Urinary bladder (tissue), 4 donors: ENCODE measurements at places on chromosomes 1 and 21. TPM values are rescaled to one million over a fixed set of nuclear protein-coding genes. Genes with fewer than 3 reads are reported as not detected.
A peak's percentile ranks its signal among the peaks of the same experiment; 100 is the strongest.

DIPK1A gene
- 21.8 TPM for total RNA-seq

LRRC3 gene
- total RNA-seq: 1.5 TPM

RSBN1 gene
- total RNA-seq: 34.2 TPM

RHD gene
- total RNA-seq: 0.69 TPM

PCAT6 gene
- not detected for total RNA-seq

DNA sequence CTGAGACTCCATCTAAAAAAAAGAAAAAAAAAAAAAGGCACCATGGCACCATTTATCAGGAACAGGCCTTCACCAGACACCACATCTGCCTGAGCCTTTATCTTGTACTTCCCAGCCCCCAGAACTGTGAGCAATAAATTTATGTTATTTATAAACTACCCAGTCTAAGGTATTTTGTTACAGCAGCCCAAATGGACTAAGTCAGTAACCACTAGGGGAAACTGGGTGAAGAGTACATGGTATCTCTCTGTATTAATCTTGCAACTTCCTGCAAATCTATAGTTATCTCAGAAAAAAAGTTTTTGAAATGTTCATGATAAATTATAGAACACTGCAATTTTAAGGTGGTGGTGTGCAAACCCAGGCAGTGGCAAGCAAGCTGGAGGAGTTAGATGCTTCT, 114.3 kb downstream of the LAMC2 start:
- no peak for DNase-seq

DNA sequence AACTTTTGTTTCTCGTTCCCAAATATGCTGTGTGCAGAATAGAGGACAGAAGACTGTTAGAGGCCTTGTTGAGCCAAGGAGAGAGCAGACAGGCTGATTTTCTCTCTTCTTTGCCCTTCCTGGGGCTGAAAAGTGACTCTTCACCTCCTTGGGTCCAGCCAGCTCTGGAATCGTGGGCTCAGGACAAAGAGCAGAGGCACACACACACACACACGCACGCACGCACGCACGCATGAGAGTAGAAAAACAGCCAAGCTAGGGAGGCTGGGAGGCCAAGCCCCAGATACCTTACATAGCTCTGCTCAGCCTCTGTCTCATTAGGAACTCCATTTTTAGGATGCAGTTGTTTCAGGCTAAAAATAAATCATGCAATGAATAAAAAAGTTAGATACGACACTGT, at the start of gene CASQ2:
TSS of gene CASQ2 (minus strand) at position 166 of the 400 bp plus-strand sequence. CDS start 173 bp downstream, outside the sequence.
- no peak for DNase-seq

GRCh38 chr1:173224949-173225348, 17.8 kb upstream of the TNFSF4 start:
- no peak for DNase-seq

GRCh38 chr1:112359961-112360767, 35.9 kb upstream of the CTTNBP2NL start:
- peak; percentile 14 for DNase-seq

GRCh38 chr1:185674201-185674600, 60.0 kb upstream of the HMCN1 start:
- DNase-seq: no peak

DNA sequence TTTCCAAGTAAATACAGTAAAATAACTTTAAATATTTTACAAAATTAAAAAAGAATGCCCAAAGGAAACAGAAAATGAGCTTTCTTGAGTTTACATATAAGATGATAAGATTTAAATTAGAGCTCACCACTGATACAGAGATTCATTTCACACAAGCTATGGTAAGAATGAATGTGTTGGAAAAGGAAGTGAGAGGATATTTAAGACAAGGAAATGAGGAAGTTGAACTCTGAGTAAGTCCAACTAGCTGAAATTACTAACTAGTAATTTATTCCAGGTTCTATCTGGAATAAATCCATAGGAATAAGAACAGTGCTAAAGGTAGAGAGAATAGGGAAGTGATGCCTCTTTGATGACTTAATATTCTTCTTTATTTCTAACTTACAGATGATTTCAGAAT, 42.4 kb downstream of the FNBP1L start:
- DNase-seq: no peak

DNA sequence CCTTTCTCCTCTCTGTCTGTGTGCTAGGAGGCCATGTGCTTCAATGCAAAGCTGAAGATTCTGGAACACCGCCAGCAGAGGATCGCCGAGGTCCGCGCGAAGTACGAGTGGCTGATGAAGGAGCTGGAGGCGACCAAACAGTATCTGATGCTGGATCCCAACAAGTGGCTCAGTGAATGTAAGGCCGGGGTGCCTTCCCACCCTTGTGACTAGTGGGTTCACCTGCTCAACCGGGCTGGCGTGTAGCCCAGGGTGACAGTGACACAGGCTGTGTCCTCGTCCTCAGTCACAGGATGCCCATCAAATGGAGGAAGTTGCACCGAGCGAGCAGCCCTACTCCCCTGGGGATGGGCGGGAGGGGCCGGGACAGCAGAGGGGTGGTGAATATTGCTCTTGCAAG, 544.1 kb downstream of the KIF26B start:
- no peak for DNase-seq

DNA sequence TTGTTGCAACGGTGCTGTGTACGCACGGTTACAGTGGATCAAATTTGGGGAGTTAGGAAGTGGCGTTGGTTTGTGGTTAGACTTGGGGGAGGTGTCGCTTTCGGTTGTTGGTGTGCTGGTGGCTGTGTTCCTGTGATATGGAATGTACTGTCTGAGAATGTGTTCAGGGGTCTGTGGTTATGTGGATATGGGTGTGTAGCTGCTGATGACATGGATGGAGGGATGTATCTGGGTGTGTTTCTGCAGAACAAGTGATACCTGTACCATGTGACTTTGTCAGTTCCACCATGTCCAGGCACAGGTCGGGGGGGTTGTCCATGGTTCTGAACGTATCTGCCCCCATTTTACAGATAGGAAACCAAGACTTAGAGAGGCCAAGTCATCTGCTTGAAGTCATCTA, 22.7 kb downstream of the PAX7 start:
- DNase-seq: no peak

GRCh38 chr1:47785561-47786271, 211.5 kb downstream of the TRABD2B start:
- no peak for DNase-seq

- no peak for DNase-seq
Observed at GRCh38 chr1:198361237-198361767, 179.2 kb downstream of the ATP6V1G3 start.

- no peak for DNase-seq
Observed at GRCh38 chr1:225447650-225448089, 19.8 kb upstream of the LBR start.

DNA sequence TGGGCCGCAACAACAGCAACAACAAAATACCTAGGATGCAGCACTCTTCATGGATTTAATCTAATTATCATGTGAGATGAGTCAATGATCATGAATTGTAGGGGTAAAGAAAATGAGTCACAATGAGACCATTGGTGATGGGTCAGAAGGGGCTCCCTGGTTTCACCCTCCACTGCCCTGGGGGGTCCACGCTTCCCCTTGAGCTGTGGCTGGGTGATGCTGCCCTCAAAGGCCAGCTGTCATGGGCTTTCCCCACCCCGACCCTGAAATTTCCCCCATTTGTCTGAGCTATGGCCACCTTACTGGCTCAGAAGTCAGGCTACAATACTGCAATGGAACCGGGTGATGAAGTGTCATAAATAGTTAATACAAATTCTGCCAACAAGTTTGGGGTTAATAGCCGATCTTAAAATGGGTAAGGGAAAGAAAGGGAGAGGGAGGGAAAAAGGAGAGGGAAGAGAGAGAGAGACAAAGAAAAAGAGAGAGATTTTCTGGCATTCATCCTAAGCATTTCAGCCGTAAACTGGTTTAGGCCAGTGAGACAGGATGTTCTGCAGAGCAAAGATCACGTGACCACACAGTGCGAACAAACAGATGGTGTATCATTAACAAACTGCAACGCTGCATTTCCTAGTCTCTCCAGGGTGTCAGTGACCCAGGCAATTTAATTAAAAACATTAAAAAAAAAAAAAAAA, 143.4 kb upstream of the ERRFI1 start:
- peak; percentile 81 for DNase-seq

- DNase-seq: peak; percentile 56
Observed at GRCh38 chr1:1890506-1891348, at the start of gene GNB1. GNB1 (minus strand) TSS chr1:1891087; CDS start chr1:1825453, 65,634 bp downstream.

- DNase-seq: no peak
Observed at GRCh38 chr21:36916718-36917117, 49.8 kb downstream of the HLCS start.

DNA sequence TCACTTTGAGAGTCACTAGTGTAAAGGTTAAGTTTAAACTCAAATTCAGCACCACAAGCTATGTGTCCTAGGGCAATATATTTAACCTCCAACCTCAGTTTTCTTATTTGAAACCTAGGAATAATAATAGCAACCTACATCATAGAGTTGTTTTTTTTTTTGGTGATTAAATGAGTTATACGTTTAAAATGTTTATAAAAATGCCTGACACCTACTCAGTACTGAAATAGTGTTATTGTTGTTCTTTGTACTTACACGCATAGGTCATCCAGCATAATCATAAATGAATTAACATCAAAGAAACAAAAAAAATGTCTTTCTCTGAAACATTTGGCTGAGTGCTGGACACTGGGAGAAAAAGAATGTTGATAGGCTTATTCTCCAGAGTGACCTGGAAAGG, 266.8 kb upstream of the PRMT6 start:
- DNase-seq: no peak

DNA sequence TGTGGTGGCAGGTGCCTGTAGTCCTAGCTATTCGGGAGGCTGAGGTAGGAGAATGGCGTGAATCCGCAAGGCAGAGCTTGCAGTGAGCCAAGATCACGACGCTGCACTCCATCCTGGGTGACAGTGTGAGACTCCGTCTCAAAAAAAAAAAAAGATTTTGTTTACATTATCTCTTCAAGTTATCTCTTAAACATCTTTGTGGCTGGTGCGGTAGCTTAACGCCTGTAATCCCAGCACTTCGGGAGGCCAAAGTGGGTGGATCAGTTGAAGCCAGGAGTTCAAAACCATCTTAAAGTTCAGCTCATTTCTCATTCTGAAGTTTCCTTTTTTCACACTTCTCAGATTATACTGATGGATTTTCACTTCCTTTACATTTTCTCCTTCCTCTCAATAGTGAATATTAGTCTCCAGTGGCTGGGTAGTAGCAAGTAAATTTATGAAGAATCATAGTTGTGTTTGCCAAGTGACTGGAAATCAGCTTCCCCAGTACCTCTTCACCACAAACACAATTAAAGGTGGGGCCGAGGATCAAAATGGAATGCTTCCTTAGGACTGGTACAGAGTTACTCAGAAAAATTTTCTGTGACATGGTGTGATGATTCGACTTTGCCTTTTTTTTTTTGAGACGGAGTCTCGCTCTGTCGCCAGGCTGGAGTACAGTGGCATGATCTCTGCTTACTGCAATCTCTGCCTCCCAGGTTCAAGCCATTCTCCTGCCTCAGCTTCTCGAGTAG, 13.8 kb downstream of the PIP5K1A start:
- no peak for DNase-seq

DNA sequence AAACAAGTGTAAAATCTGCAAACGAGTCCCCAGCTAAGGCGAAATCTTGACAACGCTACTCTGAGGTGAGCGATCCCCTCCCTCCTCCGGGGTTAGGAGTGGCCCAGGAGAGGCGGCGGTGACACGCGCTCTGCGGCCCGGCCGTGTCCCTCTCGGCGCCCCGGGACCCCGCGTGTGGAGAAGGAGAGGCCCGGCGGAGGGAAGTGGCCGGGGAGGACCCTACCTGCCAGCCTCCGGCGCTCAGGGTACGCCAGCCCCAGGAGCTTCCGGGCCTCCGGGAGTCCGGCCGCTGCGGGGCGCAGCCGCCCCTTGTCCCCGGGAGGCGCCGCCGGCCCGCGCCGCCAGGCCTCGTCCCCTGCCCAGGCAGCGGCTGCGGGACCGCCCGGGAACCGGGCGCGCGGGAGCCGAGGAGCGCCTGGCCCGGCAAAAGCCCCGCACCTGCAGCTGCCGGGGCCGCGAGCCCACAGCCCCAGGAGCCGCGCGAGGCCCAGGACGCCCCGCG, 543 bp downstream of the ABCB10 start:
- no peak for DNase-seq

DNA sequence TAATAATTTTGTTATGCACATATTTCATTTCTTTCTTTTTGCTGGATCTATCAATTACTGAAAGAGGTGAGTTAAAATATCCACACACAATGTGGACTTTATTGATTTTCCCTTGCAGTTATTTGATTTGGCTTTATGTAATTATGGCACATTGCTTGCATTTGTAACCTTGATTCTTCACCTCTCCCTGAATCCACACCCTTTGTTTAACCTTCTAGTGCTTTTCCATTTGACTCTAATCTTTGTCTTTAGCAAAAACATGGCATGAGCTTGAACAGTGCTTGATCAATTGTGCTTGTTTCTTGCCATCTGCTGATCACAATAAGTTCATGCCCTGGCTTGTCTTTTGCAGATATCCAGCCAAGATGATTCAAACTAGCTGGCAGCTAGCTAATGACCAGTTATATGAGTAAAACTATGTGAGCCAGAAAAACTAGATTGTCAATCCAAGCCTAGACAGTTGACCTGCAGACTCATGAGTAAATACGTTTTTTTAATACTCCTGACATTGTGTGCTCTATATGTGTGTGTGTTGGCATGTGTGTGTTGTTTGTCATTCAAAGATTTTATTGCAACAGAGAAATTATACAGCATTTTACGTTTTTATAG, 899.2 kb downstream of the NCAM2 start:
- no peak for DNase-seq

GRCh38 chr1:166114419-166114818, 52.4 kb downstream of the FAM78B start:
- no peak for DNase-seq

- DNase-seq: no peak
Observed at GRCh38 chr1:205237526-205238484, 10.1 kb downstream of the TMCC2 start.

GRCh38 chr1:110243574-110243973, 33.5 kb downstream of the KCNC4 start:
- DNase-seq: no peak

DNA sequence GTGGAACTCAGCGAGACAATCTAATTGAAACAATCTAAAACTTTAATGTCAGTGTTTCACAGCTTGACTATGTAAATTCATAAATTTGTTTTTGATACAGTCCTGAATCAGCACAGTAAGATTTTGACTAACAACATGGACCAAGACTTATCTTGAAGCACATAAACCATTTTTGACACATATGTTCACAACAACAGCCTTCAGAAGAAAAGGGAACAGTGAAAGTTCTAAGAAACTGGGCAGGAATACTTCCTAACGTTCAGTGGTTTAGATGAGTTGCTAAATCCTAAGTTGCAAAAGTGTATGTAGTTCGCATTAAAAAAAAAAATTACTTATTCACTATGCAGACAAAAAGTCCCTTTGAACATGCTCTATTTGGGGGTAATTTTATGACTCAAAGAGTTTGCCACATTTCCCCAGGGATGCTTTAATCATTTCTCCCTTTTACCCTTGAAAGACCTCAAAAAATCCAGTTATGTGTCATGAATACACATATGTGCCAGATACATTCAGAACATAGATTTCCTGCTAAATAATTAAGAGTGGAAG, 120.2 kb downstream of the MRPL39 start:
- DNase-seq: no peak

DNA sequence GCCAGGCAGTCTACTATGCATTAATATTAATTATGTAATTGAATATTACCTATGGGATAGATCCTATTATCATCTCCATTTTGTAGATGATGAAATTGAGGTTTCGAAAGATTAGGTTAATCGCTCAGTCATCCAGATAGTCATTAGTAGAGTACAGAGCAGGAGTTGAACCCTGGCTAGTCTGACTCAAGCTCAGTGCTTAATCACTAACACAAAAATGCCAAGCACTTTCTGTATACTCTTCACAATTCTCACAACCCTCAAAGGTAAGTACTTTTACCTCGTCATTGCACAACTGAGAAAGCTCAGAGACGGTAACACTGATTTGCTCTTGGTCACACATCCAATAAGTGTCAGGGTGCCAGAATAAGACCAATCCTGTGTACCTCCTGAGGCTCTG, 280.2 kb upstream of the PLXNA2 start:
- DNase-seq: no peak
